ENCODE measurements at places on chromosomes 5 and 9.

DNA sequence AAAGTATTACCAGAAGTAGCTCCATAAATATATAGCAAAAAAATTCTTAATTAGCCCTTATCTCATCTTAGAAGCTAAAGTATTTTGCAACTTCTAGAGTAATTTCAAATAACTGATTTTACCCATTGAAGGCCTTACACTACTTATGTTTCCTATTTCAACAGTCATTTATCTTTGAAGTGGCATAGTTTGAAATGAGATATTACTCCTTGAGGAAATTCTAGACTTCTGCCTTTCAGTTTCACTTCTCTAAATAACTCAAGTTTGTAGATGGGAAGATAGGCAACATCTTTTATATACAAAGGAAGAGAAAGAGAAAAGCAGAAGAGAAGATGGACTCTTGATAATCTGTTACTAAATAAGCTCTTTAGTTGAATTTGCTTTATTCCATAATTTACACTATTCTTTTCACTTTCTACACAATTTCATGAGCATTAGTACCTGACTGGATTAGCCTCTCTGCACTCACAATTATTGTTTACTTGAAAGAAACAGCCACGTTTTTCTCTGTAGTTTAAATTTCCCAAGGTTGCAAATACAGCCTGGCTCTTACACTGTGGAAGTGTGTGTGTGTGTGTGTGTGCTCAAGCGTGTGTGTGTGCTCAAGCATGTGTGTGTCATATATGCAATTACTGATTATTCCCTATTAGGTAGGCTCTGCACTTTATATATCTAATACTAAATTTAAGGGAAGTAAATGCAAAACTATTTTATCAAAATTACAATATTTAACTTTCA lies 60.6 kb upstream of the EMB start:
- DNase-seq, result no peak

- no peak for DNase-seq
Observed at GRCh38 chr9:35791297-35791921, at the start of gene NPR2. TSS of gene NPR2 (plus strand) at chr9:35791591. CDS start at chr9:35792409, 818 bp downstream.

- no peak for DNase-seq
Observed at GRCh38 chr5:1794901-1795290, 4.7 kb downstream of the MRPL36 start.

GRCh38 chr5:180137401-180138213 lies 66.0 kb upstream of the RNF130 start:
- DNase-seq, result no peak

GRCh38 chr5:142360051-142360498 lies 35.3 kb upstream of the SPRY4 start:
- DNase-seq, result no peak

DNA sequence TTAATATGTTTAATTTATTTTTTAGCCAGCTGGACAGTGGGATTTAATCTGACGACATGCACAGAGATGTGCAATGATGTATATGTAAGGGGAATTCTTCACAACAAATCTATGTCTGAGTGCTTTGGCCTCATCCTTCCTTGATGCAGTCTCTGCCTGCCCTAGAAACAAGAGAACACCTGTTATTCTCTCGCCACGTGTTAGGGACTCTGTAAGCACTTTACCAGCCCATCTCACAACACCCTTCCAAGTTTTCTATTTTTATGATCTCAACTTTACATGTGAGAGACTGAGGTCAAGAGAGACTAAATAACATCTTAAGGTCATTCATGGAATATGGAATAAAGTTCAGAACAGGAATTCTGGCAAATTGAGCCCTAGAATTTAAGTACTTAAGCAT lies 123.0 kb upstream of the GAS1 start:
- no peak for DNase-seq

DNA sequence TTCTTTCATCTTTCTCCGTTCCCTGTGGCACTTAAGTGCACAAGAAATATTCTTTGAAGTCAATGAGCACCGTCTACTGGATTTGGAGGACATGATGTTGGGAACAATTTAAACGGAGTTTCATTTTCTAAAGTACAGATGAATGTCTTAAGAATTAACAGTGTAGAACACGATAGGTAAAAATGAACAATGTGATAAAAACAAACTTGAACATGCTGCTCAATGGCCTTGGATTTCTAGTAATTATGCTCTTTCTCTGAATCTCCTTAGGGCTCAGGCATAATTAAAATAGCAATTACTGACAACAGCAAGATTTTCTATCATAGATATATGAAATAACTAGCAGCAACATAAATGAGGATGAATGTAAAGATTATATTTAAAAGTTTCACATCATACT lies 142.2 kb upstream of the CDH6 start:
- DNase-seq, result no peak

GRCh38 chr9:109331353-109331752 lies 10.5 kb upstream of the EPB41L4B start:
- no peak for DNase-seq

Measured in brain microvascular endothelial cell (primary cell).